ENCODE measurements at places on chromosomes 6 and 20.

DNA sequence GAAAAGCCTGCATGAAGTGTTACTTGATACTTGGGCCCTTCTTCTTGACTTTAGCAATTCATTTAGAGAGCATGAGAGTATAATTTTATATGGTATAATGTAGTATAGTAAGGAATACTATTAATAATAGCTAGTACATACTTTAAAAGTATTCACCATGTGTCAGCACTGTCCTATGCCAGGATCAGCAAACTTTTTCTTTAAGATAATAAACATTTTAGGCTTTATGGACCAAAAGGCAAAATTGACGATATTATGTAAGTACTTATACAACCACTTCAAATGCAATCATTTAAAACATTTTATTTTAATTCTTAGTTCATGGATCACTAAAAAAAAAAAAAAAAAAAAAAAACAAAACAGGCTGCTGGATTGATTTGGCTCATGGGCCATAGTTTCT lies 163.9 kb downstream of the IBTK start:
- no peak for DNase-seq

DNA sequence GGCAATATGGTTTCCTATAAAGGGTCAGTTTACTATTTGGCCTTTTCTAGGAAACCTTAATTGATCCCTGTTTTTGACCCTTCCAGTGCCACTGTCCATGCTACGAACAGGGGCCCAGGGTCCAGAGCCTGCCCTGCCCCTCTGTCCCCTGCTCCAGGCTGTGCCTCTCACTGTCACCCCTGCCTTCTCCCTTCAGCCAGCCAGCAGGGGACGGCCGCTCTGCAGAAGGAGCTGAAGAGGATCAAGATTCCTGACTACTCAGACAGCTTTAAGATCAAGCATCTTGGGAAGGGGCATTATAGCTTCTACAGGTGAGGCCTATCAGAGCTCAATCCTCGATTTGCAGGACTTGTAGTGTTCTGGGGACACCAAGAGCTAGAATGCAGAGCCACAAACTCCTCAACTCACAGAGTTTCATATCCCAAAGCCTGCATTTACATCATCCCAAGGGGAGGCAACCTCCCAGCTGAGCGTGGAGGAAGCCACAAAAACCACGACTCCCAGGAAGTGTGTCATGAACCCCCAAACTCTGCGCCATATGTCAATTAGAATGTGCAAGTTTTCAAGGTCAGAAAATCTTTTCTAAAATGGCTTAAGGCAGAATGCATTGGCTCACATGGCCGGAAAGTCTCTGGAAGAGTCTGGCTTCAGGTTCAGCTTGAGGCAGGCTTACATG lies 3.6 kb downstream of the BPI start:
- no peak for DNase-seq

- DNase-seq = no peak
Measured at GRCh38 chr6:69216127-69216526, 580.7 kb downstream of the LMBRD1 start.

DNA sequence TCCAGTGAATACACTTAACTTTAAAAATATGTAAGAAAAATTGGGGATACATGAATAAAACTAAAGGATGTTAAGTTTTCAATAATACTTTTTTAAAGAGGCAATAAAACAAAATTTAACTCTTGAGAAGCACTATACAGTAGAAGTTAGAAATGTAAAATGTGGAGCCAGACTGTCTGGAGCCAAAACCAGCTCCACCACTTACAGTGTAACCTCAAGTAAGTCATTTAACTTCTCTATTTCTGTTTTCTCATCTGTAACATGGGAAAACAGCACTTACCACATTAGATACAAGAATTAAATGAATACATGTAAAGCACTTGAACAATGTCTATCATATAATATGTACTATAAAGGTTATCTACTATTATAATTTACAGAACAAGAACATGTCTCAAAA lies 6.7 kb downstream of the ATG5 start:
- DNase-seq = no peak

DNA sequence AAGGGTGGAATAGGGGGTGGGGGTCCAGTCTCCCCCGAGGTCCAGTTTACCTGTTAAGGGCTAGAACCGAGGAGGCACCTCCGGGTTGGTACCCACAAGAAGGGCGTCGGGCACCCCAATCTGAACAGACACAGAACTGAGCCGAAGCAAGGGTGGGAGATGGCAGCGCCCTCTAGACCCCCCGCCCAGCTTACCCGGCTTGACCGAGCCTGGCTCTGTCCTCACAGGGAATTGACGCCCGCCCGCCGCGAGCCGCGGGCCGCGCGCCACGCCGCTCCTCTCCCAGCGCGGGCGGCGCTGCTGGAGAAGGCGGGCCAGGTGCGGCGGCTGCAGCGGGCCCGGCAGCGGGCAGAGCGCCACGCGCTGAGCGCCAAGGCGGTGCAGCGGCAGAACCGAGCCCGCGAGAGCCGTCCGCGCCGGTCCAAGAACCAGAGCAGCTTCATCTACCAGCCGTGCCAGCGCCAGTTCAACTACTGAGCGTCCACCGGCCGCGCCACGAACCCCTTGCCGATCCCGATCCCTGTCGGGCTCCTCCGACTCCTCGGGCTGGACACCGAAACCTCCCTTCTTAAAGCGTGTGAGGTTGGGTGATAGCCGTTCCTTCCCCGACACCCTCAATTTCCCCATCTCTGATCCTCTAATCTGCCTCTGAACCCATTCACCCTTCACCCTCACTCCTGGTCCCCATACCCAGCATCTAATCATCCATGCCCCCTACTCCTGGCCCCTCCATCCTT lies 5.9 kb downstream of the TP53INP2 start:
- DNase-seq = peak; percentile 59

DNA sequence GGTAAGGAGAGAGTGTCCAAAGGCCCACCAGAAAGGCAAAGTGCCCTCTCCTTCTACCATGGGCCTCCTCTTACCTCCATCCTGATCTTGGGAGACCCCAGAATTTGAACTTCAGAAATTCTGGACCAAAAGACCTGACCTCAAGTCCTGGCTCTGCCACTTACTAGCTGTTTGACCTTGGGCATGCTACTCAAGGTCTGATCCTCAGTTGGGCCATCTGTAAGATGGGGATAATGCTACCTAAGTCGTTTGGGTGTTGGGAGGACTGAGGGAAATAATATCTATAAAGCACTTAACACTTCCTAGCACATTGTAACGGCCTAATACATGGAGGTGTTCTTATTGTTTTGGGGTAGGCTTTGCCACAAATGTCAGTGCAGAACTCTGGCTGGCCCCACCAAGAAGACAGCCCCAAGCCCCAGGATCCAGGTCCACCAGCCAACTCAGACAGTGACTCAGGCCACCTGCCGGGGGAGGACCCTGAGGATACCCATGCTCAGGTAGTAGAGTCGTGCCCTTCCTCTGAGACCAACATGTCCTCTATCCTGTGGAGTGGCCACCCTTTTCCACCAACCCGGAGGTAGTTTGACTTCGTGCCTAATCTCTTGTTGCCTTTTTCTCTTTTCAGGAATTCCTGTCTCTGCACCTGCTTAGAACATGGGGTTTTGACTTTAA lies 2.7 kb downstream of the PRICKLE4 start:
- DNase-seq = no peak

DNA sequence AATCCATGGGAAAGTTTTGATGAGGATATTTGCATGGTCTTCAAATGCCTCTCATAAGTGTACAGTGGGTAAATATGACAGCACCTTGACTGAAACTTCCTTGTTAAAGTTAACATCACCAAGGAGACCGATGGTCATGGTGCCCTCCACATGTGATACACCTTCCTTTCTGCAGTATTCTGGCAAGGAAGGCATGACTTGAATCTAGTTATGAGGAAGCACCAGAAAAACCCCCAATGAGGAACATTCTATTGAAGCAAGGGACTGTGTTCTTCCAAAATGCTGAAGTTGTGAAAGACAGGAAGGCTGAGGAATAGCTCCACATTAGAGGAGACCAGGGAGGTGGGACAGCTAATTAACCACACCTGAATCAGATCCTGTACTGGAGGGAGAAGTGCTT lies 118.3 kb downstream of the SLC24A3 start:
- no peak for DNase-seq

DNA sequence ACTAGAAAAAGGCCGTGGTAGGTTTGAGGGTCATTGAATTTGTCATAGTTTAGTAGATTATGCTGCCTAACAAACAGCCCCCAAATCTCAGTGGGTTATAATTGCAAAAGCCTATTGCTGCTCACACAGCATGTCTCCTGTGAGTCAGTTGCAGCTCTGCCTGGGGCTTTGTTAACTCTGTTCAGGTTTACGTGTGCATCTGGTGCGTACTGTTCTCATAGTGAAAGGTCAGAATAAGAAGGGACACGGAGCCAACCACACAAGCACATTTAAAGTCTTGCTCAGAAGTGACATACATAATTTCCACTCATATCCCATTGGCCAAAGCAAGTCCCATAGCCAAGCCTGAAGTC lies 48.1 kb upstream of the BMP2 start:
- no peak for DNase-seq

DNA sequence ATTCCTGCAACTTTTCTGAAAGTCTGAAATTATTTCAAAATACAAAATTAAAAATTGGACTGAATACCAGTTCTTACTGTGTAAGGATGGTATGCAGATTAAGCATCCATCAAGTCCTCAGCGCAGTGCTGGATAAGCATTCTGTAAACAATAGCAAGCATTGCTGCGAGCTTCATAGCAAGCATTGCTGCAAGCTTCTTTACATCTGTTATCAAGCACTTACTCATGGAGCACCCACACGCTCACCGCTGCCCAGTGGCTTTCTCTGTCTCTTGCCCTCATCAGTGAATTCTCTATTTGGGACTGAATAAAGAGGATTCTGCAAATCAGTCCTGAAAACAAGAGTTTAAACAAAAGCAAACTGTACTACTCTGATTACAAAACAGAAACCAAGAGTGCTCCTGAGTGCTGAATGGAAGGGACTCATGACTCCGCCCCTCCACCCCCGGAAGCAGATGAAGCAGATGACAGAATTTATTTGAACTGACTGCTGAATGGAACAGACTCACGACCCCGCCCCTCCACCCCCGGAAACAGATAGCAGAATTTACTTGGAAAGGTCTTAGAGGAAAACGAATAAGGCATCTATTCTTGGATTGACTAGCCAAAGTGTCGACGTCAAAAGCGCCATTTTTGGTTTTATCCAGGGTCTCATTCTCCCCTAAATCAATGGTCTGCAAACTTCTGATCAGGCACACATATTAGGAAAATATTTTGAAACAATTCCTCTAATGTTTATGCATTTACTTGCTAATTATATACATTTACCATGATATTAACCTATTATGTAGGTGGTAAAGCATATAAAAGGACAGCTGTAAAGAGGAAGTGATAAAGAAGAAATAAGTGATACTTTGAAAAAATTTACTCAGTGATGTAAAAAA lies 22.1 kb upstream of the EYA2 start:
- no peak for DNase-seq

GRCh38 chr20:36175475-36175995 lies 21.0 kb downstream of the EPB41L1 start:
- no peak for DNase-seq

DNA sequence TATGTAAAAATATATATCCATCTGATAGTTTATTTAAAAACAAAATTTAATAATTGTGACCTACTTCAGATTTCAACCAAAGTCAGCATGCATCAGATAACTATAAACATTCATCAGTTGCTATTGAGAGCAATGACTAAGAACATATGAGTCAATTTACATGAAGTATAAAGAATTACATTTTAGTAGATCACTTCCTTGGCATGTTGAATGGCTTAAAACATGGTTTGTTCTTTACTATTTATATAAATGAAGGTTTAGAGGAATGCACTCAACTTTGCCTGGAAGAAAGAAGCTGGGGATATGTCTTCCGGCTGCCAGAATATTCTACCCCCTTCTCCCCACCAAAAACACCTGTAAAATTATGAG lies 6.4 kb upstream of the FAM217A start:
- no peak for DNase-seq

DNA sequence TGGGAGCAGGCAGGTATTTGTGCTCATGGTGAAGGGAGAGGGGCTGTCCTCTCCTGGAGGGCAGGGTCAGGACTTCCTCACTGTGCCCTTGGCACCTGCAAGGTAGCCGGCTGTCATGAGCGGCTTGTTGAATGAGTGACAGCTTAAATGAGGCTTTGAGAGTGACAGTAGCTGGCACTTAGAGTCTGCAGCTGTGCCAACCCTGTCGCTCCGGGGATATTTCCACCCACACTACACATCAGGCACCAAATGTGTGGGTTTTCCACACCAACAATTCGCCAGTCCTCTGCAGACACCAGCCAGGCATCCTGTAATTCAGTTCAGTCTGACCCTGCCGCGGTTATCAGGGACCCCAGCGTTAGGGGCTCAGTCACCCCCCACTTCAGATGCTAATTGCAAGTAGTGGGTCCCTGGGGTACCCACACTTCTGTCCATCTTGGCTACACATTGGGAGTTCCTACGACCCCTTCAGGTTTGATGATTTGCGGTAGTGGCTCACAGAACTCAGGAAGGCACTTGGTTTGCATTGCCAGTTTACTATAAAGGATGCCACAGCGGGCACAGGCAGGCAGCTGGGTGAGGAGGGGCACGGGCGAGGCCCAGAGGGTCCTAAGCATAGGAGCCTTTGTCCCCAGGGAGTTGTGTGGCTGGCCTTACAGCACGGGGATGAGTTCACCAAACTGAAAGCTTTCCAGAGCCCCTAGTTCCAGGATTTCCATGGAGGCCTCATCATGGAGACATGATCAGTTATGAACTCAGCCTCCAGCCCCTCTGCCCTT lies 9.1 kb downstream of the MTG2 start:
- no peak for DNase-seq

DNA sequence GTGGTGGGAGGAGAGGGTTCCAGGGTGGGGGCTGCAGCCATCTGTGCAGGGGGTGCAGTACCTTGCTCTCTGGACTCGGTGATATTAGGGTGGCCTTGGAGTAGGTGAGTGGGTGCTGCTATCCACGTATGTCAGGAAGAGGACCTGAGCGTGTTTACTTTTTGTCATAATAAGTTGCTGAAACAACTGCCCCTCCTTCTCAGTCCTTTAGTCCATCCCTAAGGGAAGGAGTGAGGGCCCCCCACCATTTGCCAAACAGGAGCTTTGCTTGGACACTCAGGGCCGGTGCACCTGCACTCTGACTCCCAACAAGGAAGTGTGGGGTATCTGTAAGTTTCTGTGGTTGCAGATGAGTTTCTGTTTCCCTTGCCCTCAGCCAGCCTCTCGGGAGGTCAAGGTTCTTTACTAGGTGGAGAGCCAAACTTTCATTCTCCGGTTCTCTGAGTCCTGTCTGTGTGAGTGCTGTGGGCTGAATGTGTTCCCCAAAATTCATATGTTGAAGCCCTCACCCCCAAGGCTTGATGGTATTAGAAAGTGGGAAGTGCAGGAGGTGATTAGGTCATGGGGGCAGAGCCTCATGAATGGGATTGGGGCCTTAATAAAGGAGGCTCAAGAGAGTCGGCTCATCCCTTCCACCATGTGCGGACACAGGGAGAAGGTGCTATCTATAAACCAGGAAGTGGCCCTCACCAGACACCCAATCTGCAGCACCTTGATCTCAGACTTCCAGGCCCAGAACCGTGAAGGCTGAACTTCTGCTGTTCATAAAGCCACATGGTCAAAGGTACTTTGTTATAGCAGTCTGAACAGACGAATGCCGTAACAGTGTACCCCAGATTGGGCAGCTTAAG lies 19.6 kb upstream of the CCR6 start:
- no peak for DNase-seq

DNA sequence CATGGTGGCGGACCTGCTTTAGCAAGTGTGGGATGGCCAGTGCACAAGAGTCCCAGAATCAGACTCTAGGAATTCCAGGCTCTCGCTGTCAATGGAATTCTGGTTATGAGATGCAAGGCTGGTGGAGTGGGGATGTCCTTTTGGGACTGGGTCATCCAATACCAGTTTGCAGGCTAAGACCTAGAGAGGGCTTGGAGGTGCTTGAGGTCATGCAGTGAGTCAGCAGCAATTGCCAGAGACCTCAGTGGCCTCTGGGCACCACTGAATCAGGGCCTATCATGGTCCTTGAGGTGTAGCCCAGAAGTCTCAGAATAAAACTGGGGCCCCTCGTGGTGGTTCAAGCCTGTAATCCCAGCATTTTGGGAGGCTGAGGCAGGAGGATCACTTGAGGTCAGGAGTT lies 1.4 kb upstream of the SCRT2 start:
- DNase-seq = no peak
